ENCODE measurements at places on chromosomes 3 and 15.

- peak; percentile 78 for DNase-seq
These were observed 1.9 kb downstream of the SPTBN5 start for GRCh38 chr15:41891946-41892345.

- DNase-seq, result no peak
These were observed 71.3 kb downstream of the CLSTN2 start for GRCh38 chr3:140006331-140006730.

GRCh38 chr15:81516461-81516860 lies 142.4 kb upstream of the TMC3 start:
- DNase-seq, result no peak

GRCh38 chr15:92901995-92902394 lies 1.9 kb downstream of the CHD2 start:
- peak; percentile 20 for DNase-seq

DNA sequence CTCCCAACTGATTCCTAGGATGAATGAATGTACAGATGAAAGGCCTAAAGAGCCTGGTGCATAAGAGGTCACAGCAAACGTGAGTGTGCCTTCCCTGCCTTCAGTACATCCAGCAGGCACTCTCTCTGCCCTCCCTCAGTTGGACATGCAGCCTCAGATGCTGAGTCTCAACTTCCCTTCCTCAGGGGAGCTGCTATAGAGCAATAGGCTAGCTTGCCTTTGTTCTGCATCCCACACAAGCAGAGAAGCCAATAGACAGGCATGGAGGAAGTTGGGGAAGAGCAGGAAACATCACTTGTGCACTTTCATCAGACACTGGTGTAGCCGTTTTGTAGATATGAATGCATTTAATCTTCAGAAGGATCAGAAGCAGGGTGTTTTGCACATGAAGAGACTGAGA lies 147.5 kb upstream of the THBS1 start:
- no peak for DNase-seq

- DNase-seq, result no peak
These were observed 13.2 kb upstream of the SPG11 start for GRCh38 chr15:44676676-44677075.

GRCh38 chr3:80000022-80000421 lies 232.2 kb upstream of the ROBO1 start:
- DNase-seq, result no peak

DNA sequence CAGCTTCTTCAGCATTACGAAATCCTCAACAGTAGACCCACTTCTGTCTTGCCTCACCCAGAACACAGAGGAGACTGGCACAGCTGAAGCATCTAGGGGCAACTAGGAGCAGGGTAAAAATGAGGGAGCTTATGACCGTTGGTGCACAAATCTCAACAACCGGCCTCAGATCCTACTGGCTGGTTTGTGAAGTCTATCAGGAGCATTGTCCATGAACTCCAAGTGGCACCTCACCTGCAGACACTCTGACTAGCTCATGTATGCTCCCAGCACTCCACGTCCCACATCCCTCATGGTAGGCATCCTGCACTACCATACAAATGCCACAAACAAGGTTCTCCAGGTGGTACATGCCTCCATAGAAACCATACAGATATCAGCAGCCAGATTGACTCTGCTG lies 163.1 kb downstream of the TLE3 start:
- DNase-seq, result no peak

- DNase-seq, result no peak
These were observed 7.2 kb downstream of the TMOD2 start for GRCh38 chr15:51758645-51759044.

DNA sequence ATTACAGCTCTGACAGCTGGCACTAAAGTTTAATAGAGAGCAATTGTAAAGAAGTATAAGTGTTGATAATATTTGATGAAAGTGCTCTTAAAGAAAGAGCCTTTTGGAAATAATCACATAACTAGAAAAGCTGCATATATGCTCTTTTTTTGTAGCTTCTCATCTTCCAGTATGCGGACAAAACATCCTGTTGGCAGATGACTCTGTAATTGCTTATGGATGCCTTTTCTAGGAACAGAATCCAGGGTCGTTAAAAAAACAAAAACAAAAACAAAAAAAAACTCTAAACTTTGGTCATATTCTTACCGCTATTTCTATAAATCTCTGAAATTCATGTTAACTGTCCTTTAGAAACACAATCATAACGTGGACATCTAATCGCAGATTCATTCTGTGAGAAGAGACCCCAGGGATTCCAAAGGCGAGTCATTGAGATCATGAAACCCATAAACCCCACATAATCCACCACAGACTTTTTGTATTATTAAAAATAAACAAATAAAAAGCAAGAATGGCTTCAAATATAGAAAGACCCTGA lies 109.8 kb downstream of the EPHA3 start:
- no peak for DNase-seq

- DNase-seq, result peak; percentile 4
These were observed 375.1 kb downstream of the FOXP1 start for GRCh38 chr3:71208211-71209095.

DNA sequence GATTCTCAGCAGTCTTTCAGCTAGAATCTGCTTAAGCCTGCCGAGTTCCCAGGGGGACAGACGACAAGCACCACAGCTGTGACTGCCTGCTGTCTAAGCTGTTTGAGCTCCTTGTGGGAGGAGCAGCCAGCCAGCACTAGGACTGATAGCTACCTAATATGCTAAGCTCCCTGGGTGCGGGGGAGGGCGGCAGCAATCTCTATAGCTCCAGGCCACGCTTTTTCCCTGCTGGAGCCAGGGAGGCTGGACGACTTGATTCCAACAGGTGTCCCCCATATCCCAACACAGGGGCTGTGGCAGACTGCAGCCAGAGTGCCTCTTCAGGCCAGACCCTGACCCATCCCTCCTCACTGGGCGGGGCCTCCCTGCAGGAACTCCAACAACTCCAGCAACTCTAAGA lies 134.1 kb upstream of the ARPP21 start:
- DNase-seq, result peak; percentile 76

DNA sequence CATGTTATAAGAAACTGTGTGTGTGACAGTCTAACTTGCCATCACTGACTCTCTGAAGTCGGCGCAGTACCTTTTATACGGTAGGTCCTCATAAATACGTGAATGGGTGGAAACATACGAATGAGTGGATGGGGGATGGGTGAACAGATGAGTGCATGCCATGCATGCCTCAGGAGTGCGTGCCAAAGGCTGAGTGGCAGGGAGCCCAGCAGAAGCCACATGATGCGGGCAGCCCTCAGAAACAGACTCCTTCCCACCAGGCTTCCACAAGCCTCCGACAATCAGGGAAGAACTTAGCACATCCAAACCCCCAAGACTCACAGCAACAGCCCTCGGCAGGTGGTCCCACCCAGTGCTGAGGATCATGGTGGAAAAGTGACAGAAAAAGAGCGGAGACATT lies 16.7 kb downstream of the HCN4 start:
- no peak for DNase-seq

- DNase-seq, result no peak
These were observed 17.9 kb upstream of the SATB1 start for GRCh38 chr3:18442756-18443664.

- DNase-seq, result no peak
These were observed 22.0 kb downstream of the CXCR6 start for GRCh38 chr3:45965253-45965652.

GRCh38 chr15:82044373-82045178 lies 1.2 kb downstream of the MEX3B start:
- DNase-seq, result peak; percentile 91

- DNase-seq, result no peak
These were observed 207.0 kb downstream of the FOXP1 start for GRCh38 chr3:71376503-71376902.

- no peak for DNase-seq
These were observed 76.6 kb downstream of the C3orf70 start for GRCh38 chr3:185076219-185076618.

GRCh38 chr3:36394176-36394575 lies 13.9 kb downstream of the STAC start:
- no peak for DNase-seq

- DNase-seq, result no peak
These were observed 868.9 kb downstream of the SI start for GRCh38 chr3:164209363-164209762.

DNA sequence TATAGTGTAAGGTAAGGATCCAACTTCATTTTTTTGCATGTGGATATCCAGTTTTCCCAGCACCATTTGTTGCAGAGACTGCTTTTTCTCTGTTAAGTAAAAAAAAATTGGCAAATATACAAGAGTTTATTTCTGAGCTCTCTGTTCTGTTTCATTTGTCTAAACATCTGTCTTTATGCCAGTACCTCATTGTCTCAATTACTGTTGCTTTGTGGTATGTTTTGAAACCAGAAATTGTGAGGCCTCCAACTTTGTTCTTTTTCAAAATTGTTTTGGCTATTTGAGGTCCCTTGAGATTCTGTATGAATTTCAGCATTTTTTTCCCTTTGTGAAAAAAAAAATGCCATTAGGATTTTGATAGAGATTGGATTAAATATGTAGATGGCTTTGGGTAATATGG lies 150.5 kb downstream of the MINAR1 start:
- DNase-seq, result no peak

DNA sequence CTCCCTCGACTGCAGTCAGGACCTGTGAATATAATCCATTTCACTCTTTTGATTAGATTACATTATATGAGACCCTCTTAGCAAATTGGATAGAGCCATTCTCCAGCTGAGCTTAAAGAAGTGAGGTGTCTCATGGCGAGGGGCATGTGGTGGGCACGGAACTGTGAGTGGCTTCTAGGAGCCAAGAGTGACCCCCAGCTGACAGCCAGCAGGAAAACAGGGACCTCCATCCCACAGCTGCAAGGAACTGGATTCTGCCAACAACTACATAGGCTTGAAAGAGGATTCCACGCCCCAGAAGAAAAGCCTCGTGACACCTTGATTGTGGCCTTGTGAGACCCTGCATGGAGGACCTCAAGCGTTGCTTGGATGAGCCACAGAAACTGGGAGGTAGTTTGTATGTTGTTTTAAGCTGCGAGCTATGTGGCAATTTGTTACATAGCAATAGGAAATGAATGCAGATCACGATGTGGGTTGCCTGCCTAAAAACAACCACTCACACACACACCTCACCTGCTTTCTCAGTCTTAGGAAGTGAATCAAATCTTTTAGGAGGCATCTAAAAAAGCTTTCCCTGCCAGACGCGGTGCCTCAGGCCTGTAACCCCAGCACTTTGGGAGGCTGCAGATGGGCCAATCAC lies 84.2 kb upstream of the BHLHE40 start:
- no peak for DNase-seq

DNA sequence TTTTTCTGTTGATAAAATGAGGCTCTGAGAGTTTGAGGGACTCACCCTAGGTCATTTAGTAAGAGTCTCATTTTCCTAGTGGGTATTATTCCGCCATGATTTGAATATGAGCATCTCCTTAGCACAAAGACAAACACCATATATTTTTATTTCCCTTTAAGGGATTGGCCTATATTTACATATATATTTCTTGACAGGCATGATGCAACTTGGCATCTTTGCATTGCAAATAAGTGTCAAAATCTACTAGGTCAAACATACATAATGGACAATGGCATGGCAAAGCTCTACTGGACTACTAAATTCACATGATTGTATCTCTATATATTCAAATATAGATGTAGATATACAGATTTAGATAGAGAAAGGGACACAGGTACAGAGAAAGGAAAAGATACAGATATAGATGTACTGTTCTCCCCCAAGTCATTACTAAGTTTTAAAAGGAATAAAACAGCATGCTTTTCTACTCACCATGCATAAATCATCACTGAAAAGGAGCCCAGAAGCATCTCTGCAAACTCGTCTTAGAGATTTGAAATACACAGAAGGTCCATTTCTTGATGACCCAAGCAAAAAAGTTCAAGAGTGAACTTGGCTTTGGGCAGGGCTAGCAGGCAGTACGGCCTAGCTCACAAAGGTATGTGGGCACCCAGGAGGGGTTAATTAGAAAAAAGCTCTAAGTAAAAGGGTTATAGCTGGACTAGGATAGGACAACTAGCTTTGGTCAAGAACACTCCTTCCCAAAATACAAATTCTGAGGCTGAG lies 495.8 kb downstream of the NTRK3 start:
- DNase-seq, result no peak

- no peak for DNase-seq
These were observed 2.5 kb downstream of the CLDN11 start for GRCh38 chr3:170421111-170421641.

GRCh38 chr3:59812237-59813147 lies 762.7 kb upstream of the CFAP20DC start:
- DNase-seq, result no peak

- peak; percentile 64 for DNase-seq
These were observed 50.3 kb downstream of the SPATA12 start for GRCh38 chr3:57110798-57111197.

- no peak for DNase-seq
These were observed 34.6 kb downstream of the HSPBAP1 start for GRCh38 chr3:122758877-122759560.

DNA sequence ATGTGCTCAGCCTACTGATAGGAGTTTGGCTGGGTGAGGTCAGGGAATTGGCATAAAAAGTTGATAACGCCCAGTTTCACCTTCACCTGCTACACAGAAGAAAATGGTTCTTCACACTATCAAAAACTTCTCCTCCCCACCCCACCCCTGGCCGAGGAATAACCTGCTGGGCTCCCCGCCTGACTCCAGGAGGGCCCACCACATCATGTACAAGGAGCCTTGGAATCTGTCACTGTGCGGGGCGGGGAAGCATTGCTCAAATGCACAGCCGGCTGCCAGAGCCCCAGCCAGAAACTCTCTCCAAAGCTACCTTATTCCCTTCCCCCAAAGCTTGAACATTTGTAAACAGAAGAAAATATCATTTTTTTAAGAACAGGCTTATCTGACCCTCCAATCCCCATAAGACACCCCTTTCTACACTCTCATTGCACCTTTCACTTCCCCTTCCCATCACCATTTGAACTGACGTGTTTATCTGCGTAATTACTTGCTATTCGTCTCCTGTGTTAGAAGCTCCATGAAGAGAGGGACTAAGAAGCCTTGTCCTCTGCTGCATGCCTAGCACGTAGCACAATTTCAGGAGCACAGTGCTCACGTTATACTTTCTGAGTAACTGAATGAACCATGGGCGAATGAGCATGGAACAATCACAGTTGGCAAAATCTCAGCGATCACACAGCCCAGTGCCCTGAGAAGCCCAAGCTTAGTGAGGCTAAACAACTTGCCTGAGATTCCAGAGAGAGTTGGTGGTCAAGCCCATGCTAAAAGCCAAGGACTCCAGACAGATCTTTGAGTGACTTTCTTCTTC lies 82.9 kb downstream of the HES1 start:
- no peak for DNase-seq

- DNase-seq, result no peak
These were observed 17.1 kb upstream of the PLXND1 start for GRCh38 chr3:129623447-129624118.

DNA sequence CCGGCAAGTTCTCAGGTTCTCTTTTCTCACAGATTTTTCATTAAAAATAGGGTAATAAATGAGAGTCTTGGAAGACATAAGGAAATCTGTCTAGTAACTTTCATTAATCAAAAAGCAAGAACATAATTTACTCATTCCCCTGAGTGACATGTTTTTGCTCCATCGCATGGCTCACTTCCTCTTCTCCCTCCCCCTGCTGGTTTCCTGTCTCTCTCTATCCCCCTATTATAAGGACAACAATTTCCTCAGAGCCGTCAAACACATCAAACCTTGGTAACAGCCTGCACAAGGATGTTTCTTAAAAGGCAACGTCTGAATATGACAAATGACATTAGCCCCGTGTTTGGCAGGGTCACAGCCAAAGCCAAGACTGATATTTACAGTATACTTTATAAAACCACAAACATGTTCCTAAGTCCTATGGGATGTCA lies 1149.6 kb downstream of the IGSF11 start:
- peak; percentile 17 for DNase-seq

- peak; percentile 28 for DNase-seq
These were observed 458.1 kb downstream of the GBE1 start for GRCh38 chr3:81303321-81303720.

- no peak for DNase-seq
These were observed 67.7 kb downstream of the CPN2 start for GRCh38 chr3:194283221-194284006.

Data from NCI-H1417 (cell line).